ENCODE measurements at places on chromosomes 6 and 20. TPM values are rescaled to one million over a fixed set of nuclear protein-coding genes. Genes with fewer than 3 reads are reported as not detected.

DNA sequence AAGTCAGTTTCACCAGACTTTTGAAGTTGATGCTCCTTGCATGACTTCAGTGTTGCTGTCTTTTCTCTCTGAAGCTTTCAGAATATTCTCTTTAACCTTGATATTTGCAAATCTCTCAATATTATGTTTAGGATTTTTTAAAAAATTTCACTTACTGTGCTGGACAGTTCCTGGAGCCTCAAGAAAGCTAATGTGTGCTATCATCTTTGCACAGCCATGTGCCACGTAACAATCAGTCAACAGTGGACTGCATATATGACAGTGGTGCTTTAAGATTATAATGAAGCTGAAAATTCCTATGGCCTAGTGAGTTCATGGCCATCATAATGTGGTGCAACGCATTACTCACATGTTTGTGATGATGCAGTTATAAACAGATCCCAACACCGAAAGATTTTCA is 59.1 kb upstream of the OGFRL1 start:
- no peak for DNase-seq

Gene COL12A1
- 49.3 TPM for total RNA-seq

DNA sequence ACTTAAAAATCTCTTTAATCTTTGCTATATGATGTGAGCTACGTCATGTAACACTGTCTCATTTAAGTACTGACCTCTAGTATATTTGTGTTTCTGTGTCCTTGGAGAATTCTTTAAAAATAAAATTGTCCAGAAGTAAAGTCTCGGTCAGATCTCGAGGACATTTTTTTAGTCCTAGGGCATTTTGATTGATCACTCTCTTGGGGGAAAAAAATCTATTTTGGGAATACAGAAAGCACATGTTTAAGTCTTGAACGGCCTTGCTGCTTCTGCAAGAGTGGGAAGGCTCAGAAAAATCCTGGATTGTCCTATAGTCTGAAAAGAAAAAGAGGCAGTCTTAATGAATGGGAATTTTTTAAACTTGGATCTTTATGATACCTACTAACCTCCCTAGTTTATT is 234.3 kb downstream of the UTRN start:
- no peak for DNase-seq

DNA sequence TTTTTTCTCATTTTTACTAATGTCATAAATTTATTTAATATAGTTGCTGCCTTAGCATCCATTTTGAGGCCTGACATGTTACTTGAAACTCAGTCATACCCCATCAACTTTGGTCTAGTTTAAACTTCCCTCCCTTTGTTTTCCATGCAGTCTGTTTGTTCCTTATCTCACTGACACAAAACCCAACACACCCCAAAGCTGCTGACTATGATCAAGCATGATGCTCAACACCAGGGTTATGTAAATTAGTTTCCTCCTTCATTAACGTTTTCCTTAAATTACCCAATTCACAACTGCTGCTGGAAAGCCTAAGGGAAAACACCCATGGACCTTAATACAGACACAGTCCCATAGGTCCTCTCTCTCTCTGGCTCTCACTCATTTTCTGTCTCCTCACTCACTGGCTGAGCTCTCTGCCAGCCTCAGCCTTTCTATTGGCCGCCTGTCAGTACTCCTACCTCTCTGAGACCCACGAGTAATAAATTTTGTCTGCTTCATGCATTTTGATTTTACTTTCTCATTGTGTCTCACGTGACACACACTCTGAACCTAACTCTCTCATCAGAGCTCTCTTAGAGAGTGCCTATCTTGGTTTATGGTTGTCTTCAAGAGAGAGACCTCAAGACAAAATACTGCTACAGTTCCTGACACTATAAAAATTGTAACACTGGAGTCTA is 904.5 kb downstream of the C6orf118 start:
- no peak for DNase-seq

DNA sequence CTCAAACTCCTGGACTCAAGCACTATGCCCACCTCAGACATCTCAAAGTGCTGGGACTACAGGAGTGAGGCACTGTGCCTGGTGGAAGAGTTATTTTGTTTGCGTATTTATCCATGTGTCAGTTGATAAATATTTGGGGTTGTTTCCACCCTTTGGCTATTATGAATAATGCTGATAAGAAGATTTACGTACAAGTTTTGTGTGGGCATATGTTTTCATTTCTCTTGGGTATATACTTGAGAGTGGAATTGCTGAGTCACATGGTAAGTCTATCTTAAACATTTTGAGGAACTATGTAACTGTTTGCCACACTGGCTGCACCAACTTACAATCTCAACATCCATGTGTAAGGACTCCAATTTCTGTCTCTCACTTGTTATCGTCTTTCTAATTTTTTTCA is 200.3 kb downstream of the RNGTT start:
- no peak for DNase-seq

Gene IFT52
- total RNA-seq = 50.6 TPM
